ENCODE measurements at places on chromosomes 3 and 15.
A peak's percentile ranks its signal among the peaks of the same experiment; 100 is the strongest.

DNA sequence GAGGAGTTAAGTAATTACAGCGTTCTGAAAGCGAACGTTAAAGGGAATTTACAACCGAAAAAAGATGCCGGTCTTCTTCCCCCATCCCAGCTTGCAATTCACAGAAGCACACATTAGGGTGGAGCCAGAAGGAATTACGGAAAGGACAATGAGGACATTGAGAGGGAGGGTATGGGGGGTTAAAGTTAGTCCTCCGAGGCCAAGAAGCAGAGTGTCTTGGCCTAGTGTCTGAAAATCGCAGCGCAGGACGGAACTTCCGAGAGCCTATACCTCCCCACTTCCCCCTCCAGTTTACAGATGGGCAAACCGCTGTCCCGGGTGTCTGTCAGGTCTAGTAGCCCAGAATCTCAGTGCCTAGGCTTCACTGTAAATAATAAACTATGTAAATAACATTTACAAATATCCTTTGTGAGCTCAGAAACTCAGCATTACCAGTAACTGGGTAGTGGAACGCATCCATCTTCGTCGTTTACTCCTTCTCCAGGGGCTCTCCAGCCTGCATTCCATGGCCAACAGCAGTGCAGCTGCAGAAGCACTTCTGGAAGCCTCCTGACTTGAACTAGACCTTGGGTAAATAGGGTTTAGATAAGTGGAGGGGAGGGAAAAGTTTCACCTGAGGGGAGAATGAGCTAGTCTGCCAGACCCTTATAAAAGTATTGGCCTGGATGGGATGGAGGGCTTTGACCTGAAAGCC, 922 bp downstream of the ADPRH start:
- no peak for DNase-seq

DNA sequence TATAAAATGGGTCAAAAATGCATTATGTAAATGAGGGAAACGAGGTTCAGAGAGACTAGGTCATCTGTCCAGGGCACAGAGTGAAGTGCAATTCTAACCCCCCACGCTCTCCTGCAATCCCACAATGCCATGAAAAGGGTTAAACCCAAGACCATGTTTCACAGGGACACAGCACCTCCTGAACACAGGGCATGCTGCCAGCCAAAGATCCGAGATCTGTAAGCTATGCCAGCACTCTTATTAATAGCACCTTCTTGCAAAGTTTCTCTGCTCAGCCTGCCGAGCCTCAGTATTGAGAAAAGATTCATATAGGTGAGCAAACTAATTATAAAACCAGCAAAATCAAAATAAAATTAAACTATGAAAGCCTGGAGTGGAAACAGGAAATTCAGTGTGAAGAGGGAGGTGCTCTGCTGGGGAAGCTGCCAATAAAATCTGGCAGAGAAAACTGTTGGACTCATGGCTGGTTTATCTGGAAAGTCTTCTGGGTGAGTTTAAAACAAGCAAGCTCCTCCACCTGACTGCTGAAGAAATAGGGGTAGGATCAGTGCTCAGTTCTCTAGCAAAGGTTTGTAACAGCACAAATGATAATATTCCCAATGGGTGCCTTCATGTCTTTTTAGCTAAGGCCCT, 50.3 kb downstream of the LRIG1 start:
- DNase-seq, result no peak

- peak; percentile 3 for DNase-seq
These were observed 50.2 kb downstream of the SAMMSON start for GRCh38 chr3:70049761-70050160.

- peak; percentile 37 for DNase-seq
These were observed 556 bp downstream of the CRYBG3 start for GRCh38 chr3:97822359-97822775.

- no peak for DNase-seq
These were observed 36.3 kb downstream of the NGRN start for GRCh38 chr15:90301707-90302300.

- no peak for DNase-seq
These were observed 100.4 kb downstream of the CD47 start for GRCh38 chr3:107990433-107990832.

DNA sequence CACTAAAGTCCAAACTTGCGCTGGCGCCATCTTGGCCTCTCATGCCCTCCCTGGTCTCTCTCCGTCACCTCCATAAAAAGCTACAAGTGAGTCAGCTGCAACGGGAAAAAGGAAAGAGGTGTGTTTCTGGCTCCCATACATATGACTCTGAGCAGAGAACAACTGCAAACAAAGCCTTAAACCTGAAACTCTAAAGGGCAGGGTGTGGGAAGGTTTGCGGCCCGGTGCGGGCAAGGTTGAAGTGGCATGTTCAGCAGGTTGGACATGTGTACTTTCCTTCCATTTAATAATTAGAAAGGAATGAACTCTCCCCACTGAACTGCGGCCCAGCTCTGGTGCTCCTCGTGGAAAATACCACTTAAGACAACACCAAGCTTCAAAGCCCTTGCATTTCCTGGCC, 59.0 kb upstream of the PPARG start:
- no peak for DNase-seq

DNA sequence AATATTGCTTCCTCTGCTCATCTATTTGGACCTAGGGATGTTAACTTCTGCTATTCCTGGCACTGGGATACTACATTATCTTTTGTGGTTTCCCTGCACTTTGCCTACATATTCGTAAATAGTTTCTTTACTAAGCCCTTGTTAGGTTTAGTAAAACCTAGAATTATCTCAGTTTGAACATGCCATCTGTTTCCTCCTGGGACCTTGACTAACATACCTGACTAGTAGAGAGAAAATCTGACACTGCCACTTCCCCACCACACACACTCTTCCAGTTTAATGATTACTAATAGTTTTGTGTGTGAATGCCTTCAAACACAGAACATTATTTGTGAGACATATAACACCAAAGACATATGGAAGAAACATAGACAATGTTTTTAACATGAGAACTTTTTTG, 28.2 kb upstream of the SOX2 start:
- no peak for DNase-seq

- DNase-seq, result no peak
These were observed 361.9 kb upstream of the ICE2 start for GRCh38 chr15:60840703-60841411.

- no peak for DNase-seq
These were observed 708 bp upstream of the PTPN23 start for GRCh38 chr3:47380026-47380600.

DNA sequence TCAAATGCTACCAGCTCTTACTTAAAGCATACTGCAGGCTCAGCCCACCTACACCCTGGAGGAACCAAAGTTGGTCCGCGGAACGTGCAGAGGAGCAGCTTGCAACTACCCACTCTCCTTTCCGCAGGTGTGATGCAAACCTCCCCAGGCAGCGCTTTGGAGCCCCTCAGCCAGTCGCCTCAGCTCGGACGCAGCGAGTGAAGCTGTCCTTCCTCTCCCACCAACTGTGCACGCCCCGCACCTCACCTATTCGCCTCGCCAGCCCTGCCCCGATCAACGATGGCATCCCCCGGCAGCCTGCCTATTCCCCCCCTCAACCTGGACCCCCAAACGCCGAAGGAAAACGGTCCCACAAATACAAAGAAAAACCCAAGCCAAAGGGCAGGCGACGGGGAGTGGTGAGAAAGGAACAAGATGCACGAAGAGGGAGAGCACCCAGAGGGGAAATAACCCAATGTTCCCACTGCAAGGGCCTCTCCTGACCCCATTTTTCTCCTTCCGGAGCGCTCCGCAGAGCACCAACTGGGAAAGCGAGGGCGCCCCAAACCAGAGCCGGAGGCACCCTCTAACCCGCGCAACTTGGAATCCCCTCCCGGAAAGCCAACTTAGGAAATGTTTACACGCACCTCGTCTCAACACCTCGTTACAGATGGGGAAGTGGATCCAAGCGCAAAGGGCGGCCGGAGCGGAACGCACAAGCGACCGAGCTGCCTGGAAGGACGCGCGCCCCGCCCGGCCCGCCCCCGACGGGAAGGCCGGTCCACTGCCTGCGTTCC, 665 bp downstream of the GLB1 start:
- DNase-seq, result peak; percentile 35

GRCh38 chr3:184261854-184262763, 756 bp upstream of the CAMK2N2 start:
- DNase-seq, result no peak

- DNase-seq, result no peak
These were observed 72.1 kb upstream of the EPHB1 start for GRCh38 chr3:134722969-134723368.

- peak; percentile 77 for DNase-seq
These were observed 65.6 kb downstream of the SLC6A6 start for GRCh38 chr3:14467814-14468620.

GRCh38 chr3:36695113-36695768, 69.1 kb downstream of the DCLK3 start:
- no peak for DNase-seq

DNA sequence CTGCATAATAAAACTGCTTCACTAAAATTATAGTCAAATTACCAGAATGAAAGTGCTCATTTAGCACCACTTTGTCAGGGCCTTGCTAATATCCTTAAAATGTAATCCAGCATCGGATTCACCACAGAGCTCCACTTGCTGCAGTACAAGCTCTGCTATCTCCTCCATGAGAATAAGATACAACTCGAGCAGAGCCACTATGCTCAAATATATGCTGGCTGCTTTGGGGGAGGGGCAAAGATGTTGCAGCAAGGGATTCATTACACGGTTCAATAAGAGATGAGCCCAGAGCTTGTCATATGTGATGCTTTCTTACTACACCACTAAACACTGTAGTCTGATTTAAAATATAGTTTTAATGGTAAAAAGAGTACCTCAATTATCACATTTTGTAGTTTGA, 72.2 kb downstream of the DLG1 start:
- no peak for DNase-seq

DNA sequence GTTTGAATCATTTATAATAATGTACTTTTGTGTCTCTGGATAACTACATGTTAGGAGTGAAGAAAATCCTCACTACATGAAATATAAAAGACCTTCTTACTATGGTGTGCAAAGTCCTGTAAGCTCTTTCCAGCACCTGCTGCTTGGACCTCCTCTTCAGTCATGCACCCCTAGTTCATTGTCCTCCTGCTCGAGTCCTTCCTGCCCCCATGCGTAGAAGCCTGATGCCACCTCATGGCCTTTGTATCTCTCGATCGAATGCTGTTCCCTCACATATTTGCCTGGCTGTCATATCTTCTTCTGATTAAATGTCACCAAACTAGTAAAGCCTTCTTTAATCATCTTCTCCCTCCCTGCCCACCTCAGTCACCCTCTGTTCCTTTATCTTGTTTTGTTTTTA, 49.9 kb upstream of the SUCLG2 start:
- no peak for DNase-seq

GRCh38 chr3:49906073-49906743, 2.5 kb upstream of the MST1R start:
- DNase-seq, result peak; percentile 89

DNA sequence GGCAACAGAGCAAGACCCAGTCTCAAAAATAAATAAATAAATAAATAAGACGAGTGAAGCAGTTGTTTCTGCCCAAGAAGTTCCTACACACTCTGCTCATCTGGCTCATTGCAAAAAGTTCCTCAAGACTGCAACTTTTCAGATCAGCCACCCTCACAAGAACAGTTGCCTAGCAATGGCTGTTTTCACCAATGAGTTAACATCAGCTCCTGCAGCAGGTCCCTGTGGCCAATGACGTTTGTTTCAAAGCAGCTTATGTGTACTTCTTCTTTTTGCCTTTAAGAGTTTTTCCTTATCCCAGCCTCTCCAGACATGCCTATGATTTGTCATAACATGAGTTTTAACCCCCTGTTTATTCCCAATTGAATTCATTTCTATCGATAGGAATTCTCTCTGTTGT, 118.4 kb upstream of the SPRED1 start:
- DNase-seq, result no peak

GRCh38 chr15:49855917-49856637, 235.2 kb downstream of the DTWD1 start:
- DNase-seq, result no peak

DNA sequence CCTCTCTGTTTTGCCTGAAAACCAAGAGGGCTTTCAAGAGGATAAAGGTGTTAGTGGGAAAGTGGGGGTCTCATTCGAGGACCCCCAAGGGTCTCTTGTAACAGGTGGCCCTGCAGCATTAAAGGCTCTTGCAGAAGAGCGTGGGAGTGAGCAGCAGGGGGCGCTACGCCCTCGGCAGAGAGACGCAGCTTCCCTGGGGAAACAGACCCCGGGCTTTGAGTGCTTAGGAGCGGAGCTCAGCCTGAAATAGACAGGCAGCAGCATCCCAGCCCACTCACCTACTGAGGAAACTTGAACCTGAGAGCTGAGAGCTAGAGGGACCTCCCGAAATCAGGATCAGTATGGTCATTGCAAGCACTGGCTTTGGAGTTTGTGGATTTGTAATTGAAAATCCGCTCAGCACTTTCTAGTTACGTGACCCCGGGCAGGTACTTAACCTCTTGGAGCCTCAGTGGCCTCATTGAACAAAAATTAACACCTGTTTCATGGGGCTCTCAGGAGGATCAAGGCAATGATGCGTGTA, 25.7 kb downstream of the RPLP1 start:
- peak; percentile 84 for DNase-seq

GRCh38 chr3:108239082-108239481, 16.9 kb upstream of the IFT57 start:
- DNase-seq, result no peak

DNA sequence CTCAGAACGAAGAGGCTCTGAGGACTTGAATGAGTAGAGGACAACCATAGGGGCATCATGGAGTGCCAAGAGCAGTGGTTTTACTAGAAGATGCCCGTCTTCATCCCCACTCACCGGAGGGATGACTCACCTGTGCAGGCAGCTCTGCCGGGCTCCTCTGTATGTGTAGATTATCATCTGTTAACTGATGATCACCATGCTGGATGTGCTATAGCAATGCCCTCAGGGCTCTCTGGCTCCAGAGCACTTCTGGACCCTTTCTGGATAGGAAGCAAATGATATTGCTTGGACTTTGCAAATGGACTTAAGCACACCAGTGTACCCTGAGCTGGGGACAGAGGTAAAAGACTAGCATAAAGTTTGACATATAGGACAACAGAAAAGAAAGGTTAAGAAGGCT, 10.2 kb upstream of the TGFBR2 start:
- DNase-seq, result no peak

DNA sequence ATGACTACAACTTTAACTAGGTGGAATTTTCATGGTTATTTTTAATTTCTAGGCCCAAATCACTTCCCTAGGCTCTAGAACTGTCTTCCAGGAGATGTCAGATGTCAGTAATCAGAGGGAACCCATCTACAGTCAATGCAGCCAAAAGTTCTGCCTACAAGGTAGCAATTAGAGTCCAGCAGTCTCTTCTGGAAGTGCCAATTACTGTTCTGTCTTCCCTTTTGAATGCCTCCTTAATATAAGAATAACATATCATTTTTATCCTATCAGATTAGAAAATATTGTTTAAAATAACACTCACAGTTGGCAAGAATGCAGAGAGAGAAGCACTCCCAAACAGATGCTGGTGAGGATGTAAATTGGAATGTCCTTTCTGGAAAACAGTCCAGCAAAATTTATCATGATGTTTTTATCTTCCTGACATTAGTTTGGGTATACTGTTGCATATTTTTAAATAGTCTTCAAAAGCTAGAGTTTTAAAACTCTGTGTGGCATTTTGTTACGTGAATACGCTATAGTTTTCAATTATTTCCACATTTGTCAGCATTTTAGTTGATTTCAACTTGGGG, 543.7 kb downstream of the FHIT start:
- no peak for DNase-seq

- no peak for DNase-seq
These were observed 913 bp upstream of the WNT7A start for GRCh38 chr3:13880811-13881156.

GRCh38 chr3:35671483-35671882, 32.2 kb downstream of the ARPP21 start:
- no peak for DNase-seq
